NCI-H2081 (cell line): ENCODE measurements at places on chromosomes 11 and 22.
A peak's percentile ranks its signal among the peaks of the same experiment; 100 is the strongest.

GRCh38 chr11:94219771-94220170 is 84.6 kb upstream of the IZUMO1R start:
- DNase-seq = no peak

DNA sequence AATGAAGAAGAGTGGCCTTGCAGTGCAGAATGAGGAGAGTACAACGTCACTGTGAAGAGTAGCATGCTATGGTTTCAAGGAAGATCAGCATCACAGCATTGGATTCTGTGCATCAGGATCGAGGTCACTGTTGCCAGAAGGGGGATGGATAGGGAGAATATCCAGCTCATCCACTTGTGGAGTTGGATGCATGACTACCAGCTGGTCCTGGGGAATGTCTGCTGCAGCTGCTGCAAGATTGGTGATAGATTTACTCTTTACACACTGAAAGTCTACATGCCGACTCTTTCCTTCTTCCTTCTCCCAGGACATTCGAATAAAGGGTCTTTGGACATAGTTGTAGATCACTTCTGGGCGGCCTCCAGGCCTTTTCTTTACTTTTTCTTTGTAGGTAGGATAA is 74.3 kb downstream of the BTBD10 start:
- DNase-seq = no peak

- peak; percentile 52 for DNase-seq
These were observed 169.1 kb downstream of the CADM1 start for GRCh38 chr11:115334932-115335788.

- DNase-seq = no peak
These were observed 40.0 kb downstream of the TENM4 start for GRCh38 chr11:79400717-79401330.

- DNase-seq = no peak
These were observed 6.0 kb downstream of the XKR3 start for GRCh38 chr22:16819249-16819648.
